CD8-positive, alpha-beta T cell (primary cell): ENCODE measurements at places on chromosomes 13 and 19.

DNA sequence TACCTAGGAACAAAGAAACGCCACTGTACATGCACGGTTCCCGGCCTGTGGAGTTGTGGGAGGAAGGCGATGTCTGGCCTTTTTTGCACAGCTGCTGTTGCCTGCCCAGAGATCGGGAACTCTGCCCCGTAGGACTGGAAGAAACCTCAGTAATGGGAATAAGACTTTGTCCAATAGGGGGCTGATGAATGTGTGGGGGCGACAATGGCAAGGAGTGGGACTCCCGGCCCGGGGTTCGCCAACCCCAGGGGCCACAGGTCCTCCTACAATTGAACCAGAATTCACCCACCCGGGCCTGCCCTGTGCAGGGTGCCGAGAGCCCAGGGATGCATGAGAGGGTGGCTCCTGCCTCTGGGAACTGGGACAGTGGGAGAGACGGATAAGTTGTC lies 2.0 kb upstream of the CEBPA start:
- no peak for DNase-seq

DNA sequence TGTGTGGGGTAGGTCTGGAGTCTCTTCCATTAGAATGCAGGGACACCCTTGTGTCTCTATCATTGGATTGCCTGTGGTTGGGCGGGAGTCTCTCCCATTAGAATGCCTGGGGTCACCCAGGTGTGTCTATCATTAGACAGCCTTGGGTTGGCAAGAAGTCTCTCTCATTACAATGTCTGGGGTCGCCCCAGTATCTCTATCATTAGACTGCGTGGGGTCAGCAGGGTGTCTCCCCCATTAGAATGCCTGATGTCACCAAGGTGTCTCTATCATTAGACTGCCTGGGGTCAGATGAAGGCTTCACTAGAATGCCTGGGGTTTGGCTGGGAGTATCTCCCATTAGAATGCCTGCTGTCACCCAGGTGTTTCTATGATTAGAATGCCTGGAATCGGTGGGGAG lies 1539.0 kb downstream of the UQCRFS1 start:
- DNase-seq = no peak

- no peak for DNase-seq
These were observed 285.8 kb upstream of the KLHL1 start for GRCh38 chr13:70394031-70394548.

DNA sequence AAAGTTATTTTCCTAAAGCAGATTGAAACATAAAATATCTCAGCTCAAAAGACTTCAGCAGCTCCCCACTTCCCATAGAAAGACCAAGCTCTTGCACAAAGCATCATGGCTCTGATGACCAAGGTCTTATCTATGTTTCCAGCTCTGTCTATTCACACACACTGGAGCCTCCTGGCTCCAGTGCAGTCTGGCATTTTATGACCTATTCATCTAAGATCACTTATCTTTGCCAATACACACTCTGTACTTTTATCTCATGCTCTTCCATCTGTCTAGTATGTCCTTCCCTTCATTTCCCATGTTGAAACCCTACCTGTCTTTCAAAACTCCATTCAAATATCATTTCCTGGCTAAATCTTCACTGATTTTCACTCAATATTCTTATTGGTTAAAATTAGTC lies 74.4 kb downstream of the FGF9 start:
- DNase-seq = no peak

DNA sequence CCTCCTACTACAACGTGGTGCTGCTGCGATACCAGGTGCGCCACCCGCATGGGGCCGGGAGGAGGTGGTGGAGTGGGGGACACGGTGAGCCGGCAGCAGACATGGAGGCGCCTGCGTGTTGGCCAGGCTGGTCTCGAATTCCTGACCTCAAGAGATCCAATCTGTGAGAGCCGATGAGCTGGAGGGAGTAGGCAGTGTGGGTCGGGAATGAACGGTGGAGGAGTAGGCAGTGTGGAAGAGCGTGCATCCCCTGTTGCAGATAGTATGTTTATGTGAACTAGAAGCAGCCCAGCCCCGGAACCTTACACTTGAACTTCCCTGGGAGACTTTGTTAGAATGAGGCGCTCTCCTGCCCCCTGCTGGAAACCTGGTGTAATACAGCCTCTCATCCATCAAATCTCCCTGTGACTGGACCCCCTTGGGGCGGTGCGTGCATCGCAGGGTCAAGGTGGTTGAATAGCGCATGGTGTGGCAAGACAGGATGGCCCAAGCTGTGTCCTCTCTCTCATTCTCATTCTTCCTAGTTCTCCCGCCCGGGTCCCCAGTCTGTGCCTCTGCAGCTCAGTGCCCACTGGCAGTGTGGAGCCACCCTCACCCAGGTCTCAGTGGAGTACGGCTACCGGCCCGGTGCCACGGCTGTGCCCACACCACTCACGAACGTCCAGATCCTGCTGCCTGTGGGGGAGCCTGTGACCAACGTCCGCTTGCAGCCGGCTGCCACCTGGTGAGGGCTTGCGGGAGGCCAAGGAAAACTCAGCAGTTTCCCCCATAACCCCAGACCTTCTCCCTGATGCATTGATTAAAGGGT lies 10.5 kb upstream of the B3GNT3 start:
- peak; percentile 62 for DNase-seq

DNA sequence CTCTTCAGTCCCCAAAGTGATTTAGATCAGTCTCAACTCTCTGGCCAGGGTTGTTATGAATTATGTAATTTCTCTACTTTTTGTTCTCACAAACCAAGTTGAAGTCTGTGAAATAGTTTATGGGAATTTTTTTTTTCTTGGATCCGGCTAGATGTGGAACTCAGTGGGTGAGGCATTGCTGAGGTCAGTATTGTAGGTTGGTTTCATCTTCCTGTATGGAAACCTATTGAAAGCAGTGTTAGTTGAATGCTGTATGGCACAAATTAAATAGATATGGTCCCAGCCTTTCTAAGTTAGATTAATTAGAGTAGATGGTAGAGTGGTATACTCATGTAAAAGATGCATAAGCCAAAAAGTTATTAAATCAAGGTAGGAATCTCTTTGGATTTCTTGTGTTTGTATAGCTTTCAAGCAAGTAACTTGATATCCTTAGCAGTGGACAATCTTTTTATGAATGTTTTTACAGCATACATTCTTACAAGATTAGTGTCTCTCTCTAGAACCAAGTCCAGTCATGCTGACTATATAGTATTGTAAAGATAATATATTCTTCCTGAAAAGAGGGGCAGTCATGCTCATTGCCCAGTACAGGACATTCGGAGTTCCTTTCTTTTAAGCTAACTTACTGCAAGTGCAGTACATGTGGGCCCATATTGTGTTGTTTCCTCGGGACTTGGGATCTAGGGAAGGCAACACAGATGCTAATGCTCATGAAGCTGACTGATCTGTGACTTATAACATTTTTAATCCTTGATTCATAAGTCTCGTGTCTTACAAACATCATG lies 2541.1 kb downstream of the PCDH9 start:
- DNase-seq = no peak

DNA sequence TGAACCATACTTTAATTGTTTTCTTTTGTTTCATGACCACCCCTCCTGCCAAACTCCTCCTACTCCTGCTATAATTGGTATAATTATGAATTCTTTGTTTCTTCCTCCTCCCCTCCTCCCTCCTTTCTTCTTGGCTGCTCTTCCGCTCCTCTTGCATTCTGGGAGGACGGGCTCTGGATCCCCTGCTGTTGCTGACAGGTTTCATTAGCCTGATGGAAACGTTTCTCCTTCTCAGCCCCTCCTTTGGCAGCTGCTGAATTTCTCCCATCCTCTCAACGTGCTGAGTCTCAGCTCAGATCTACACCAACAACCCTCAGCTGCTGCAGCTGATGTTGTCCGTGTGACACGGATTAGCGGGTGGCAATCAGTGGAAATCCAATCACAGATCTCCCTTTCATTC lies 97.1 kb upstream of the UBAC2 start:
- DNase-seq = no peak
